ENCODE measurements at places on chromosomes 3 and 15.

GRCh38 chr15:84736375-84736774 lies 12.0 kb upstream of the ZNF592 start:
- no peak for DNase-seq

GRCh38 chr3:13263770-13264467 lies 156.2 kb downstream of the NUP210 start:
- no peak for DNase-seq

DNA sequence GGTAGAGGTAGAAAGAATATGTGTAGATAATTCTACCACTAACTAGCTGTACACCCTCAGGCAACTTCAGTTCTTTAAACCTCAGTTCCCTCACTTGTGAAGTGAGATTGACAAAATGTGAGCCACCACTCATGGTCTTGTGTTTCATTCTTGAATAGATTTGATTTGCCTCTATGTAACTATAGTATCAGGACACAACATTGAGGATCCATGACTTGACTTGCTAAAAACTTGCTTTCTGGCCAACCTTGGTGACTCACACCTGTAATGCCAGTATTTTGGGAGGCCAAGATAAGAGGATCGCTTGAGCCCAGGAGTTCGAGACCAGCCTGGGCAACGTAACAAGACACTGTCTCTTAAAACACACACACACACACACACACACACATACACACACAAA lies 115.8 kb upstream of the FLNB start:
- DNase-seq, result no peak

DNA sequence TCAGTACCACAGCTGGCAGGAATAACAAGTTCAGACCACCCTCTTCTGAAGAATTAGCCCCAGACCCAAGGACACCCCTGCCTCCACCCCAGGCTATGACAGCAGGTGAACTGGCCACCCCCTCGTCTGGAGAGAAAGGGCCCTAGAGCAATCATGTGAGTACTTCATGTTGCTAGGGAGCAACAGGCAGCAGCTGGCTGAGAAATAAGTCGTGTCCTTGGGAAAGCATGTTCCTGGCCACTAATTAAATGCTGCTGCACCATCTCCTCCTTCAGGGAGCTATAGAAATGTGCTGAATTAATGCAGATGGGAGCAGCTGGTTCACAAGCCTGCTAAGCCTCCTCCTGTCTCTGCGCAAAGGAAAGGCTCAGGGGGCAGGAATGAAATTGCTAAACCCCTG lies 31.5 kb downstream of the MRPS11 start:
- DNase-seq, result peak; percentile 93

DNA sequence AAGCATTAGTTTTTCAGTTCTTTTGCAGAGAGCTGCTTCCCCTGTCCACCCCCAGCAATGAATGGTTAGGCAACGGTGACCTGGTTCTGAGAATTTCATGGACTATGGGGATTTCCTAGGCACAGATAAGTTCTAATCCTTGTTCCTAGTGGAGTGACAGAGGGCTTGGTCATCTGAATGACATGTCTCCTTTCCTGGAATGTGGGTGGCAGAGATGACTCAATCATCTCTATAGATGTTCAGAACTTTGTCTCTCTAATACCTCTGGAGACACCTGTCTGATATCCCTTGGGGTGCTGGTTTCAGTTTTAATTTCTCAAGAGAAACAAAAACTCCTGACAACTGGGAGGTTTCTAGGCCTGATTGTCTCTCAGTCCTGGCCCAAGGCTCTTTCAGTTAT lies 10.4 kb downstream of the PLA2G4E start:
- no peak for DNase-seq

DNA sequence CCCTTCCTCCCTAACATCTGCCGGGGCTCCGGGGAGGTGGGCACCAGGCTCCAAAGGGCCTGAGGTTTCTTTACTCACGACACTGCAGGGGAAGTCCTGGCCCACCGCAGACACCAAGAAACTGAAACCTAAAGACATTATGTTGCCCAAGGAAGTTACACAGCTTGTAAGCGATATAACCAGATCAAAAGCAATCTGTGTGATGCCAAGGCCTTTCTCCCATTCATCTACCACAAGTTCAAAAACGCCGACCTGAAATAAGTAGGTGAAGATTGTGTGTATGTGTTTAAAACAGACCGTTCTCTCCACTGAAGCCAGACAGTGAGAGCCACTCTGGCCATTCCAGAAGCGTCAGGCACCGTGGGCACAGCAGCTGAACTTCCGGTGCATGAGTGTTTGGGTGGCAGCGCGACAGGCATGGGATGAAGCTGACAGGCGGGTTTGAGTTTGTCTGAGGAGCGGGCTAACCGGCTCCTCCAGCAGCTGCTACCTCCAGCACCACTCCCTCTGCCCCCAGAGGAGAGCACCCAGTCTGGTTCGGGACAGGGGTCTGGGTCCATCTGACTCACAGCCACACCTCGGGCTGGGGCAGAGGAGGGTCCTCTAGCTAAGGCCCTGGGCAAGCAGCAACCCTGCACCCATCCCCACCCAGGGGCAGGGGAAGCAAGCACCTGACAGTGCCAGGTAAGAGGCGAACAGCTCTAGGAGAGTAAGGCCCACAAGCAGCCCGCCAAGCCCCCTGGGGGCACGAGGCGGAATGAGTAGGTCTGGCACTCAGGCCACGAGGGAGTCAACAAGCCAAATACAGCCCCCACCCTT lies 1.3 kb downstream of the TNK2 start:
- DNase-seq, result no peak

GRCh38 chr15:59178151-59178695 lies 28.4 kb upstream of the LDHAL6B start:
- no peak for DNase-seq

- DNase-seq, result no peak
Measured at GRCh38 chr15:82855286-82856100, 46.1 kb downstream of the WHAMM start.

GRCh38 chr3:108234387-108234957 lies 12.2 kb upstream of the IFT57 start:
- DNase-seq, result peak; percentile 85

GRCh38 chr3:172279191-172279640 lies 169.0 kb downstream of the GHSR start:
- DNase-seq, result no peak

DNA sequence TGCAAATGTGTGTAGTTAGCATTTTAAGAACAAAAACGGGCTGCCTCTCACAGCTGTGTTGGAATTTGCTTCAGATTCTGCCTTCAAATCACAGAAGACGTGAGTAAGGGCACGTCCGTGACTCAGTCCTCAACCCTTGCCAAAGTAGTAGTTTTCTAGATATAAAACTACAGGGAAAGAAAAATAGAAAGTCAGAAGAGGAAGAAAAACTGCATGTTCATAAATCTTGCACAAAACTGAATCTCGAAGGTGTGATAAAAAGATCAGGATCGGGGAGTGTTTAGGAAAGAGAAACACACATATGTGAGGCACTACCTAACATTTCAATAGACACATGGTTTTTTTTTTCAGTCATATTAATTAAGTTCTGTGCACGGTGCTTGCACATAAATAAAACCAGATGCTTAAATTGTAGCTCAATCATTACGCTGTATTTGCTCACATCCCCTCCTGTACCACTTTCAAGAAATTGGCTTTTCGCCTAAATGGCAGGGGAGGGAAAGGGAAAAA lies 71.7 kb downstream of the P3H2 start:
- no peak for DNase-seq

DNA sequence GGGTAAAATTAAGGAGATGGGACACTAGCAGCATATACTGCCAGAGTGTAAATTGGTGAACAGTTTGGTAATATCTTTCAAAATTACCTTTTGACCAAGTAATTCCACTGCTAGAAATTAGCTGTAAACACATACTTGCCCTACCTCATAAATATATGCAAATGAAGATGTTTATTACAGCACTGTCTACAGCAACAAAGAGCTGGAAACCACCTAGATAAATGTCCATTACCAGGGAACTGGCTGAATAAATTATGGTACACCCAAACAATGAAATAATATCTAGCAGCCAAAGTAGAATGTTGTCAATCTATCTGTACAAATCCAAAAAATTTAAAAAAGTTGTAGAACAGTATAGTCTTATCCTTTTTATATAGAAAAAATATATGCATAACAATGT lies 105.9 kb upstream of the FAM3D start:
- DNase-seq, result no peak

DNA sequence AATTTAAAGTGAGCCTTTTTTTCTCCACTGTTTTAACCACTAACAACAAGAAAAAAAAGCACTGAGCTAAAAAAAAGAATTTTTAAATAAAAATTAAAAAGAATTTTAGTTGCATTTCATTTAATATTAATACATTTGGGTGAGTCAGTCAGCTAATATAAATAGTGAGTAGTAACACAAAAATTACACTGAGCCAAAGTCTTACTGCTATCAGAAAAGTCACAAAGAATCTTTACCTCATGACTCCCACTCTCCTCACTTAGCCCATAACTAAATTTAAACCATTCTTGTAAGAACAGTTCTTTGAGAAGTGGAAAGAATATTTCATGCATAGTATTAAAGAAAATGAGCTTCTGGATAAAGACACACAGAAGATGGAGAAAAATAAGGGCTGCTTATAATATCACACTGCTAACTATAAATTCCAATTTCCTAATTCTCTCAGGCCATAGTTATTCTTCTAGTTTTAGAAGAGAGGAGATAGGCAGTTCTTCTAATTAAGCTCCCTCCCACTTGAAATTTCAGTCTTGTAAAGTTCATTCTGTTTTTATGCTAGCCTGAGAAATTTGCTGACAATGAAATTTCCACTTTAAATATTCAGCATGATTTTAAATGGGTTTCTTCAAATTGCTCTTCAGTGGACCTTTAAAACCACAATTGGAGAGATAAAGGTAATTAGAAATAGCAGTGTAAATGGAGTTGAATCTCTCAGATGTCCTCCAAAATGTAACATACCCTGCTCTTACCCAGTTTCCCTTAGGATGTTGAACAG lies 17.6 kb downstream of the SHQ1 start:
- no peak for DNase-seq

DNA sequence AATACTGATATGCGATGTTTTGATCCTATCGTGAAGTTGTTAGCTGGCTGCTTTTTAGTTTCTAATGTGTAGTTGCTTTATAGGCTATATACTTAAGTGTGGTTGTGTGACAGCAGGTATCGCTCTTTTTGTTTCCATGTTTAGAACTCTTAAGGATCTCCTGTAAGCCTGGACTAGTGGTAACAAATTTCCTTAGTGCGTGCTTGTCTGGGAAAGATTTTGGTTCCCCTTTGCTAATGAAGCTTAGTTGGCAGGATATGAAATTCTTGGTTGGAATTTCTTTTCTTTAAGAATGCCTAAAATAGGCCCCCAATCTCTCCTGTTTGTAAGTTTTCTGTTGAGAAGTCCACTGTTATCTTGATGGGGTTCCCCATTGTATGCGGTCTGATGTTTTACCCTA lies 173.6 kb downstream of the DOCK3 start:
- no peak for DNase-seq

GRCh38 chr15:74239051-74239705 lies 3.1 kb downstream of the CCDC33 start:
- peak; percentile 56 for DNase-seq

GRCh38 chr15:71708051-71708429 lies 102.3 kb upstream of the NR2E3 start:
- DNase-seq, result no peak

DNA sequence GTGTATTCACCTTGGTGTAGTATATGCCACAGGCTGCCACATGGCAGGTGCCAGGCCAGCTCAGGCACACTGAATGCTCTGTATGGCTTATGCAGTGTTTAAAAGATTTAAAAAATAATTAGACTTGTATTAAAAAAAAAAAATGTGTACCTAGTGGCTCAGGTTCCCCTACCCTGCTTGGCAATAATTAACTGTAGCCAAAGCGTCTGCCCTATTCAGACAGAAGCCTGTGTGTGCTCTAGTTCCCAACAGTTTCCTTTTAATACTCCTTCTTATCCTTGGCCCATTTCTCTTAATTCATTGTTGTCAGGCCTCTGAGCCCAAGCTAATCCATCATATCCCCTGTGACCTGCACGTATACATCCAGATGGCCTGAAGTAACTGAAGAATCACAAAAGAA lies 752.2 kb upstream of the CFAP20DC start:
- DNase-seq, result no peak

GRCh38 chr3:79056498-79056897 lies 711.3 kb downstream of the ROBO1 start:
- DNase-seq, result no peak

- DNase-seq, result no peak
Measured at GRCh38 chr15:67303490-67304363, 49.1 kb downstream of the IQCH start.

GRCh38 chr3:46110701-46111493 lies 83.6 kb upstream of the XCR1 start:
- peak; percentile 78 for DNase-seq

DNA sequence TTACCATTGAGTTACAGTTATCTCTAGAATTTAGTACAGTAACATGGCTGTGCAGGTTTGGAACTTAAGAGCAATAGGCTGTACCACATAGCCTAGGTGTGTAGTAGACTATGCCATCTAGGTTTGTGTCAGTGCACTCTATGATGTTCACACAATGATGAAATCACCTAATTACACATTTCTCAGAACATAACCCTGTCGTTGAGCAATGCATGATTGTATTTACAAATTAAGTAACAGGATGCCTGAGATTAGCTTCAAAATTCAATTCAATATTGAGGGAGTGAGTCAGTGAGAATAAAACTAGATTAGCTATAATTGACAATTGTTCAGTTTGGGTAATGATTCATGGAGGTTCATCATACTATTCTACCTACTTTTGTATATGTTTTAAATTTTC lies 633.8 kb downstream of the IGSF11 start:
- DNase-seq, result no peak

DNA sequence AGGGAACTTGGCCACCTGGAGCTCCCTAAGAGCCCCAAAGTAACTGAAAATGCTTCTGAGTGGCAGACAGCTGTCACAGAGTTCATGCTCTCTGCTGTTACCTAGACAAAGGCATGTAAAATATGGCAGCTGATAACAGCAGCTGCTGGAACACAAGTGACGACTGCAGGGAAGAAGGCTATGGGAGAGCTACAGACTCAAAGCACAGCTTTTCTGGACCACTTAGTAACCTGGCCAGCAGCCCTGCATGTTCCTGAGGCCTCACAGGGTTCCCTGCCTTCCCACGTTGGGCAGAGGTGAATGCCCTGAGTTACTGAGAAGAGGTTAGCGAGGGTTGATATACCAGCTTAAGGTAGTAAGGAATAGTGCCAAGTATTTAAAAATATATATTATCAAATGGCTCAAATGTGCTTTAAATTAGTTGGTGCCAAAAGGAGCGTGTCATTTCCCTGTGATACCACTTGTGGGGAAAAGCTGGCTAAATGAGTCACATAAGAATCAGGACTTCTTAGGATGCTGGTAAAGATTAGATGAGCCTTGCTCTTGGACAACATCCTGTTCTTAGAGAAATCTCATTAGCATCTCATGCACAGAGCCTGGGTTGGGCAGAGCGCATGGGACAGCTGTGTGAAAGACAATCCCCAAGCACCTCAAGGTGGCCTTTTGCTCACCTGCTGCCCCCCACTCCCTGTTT lies 76.4 kb upstream of the SCN5A start:
- DNase-seq, result no peak

DNA sequence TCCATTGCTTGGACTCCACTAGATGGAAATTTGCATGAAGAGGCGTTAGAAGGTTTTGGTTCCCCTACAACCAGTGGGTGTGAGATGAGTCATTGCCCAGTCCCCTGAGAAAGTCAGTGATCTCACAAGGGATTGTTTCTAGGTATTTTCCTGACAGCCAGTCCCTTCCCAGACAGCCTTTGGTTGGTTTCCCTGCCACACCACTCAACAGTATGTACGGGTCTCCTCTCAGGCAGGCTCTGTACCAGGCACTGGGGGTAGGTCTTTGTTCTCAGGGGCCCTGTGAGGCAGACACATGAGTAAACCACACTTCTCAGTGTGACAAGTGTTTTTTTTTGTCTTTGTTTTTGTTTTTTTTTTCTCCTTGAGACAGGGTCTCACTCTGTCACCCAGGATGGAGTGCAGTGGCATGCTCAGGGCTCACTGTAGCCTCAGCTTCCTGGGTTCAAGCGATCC lies 4.0 kb downstream of the LAMP3 start:
- DNase-seq, result no peak

Measured in DMS 273 treated with DMSO at 0.1 percent for 48 hours (cell line).